ENCODE measurements at places on chromosomes 12 and 14.

- DNase-seq: no peak
Observed at GRCh38 chr12:131008913-131009270, 55.2 kb downstream of the ADGRD1 start.

DNA sequence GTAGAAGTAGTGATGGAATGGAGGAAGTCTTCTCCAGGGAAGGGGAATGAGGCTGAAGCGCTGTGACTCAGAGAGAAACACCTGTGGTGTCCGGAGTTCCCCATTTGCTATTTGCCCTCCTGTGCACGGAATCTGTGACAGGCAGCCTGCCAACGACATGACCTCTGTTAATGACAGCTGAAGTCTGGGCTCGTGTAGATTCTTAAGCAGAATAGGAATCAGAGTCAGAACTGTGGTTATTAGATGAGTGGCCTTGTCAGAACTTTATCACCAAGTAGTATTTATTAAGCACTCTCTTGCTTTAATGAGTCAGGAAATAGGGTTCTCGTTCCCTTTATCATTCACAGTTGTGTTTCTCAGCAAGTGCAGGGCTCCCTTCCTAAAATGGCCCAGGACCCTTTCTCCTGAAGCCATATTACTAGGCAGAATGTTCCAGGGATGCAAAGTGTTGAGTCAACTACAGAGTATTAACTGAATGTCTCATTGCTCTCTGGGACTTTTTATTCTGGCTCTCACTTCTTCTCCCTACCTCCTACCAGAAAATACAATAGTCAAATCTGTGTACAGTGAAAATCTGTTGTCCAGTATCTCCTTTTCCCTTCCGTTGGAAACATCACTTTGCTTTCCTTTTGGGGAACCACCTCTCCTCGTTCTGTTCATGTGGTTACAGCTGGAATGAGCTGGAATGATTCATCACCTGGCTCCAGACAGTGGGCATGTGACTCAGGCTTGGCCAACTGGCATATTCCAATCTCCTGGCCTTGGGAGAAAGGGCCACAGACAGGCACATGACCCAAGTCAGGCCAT is 77.8 kb upstream of the MAX start:
- no peak for DNase-seq

- DNase-seq: peak; percentile 66
Observed at GRCh38 chr14:91405241-91405721, 12.3 kb downstream of the CCDC88C start.

DNA sequence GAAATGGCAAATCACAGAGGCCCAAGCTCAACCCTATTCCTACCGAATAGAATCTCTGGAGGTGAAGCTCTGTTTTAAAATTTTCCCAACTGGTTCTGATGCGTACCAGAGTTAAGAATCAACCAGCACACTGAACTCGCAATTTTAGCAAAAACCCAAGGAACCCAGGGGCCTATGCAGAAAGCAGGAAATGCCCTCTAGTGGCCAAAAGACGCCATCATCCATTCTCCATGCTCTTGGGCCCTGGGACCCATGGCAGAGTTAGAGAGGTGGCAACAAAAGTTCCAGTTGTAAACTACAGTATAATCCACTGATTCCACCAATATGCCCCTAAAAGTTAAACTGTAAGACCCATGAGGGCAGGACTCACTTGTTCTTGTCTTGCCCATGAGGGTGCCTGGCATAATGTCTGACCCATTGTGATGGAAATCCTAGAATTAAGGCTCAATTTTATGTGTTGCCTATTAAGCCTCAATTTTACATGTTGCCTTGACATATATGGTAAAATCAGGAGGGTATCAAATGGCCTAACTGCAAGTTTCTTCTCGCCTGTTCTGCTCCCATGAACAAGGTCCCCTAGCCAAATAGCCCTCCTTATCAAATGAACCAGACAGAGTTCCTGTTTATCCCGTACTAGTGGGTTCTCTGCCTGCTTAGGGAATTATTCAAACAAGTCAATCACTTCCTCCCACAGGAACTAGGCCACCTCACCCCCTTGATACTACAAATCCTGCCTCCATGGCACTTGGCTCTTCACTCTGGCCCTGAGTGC is 137.5 kb upstream of the CPM start:
- peak; percentile 47 for DNase-seq

DNA sequence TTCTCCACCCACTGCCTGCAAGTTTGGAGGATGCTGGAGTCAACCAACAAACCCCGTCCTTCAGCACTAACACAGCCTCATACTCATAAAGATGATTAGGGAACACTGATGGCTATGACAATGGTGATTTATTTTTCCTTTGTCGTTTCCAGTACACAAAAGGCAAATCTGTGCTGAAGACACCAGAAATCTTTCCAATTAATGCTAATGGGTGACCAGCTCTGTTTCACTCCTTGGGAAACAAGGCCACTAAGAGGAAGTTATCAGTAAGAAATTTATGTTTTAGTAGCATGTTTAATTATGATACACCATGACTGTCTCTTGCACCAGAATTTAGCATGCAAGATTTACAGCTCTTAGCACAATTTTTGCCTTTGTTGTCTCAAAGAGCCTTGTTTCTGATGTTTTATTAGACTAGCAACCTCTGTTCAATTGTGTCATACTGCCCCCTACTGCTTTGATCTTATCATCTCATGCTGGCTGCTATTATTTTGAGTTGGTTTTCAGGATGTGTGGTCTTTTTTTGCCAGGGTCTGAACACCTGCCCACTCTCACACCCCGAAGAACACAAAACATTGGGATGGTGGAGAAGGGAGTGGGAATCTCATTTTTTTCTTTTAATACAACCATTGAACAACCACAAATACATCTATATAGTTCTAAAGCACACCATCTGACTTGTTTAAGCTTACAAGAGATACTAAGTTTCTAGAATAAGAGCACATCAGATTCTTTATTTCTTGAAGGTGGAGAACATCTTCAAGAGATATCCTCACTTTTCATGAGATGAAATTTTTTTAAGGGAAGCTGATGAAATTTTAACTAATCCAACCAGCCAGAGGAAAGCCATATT is 160.9 kb downstream of the SPTSSA start:
- no peak for DNase-seq

- DNase-seq: no peak
Observed at GRCh38 chr12:110282300-110282860, 1.3 kb downstream of the ATP2A2 start.

- DNase-seq: no peak
Observed at GRCh38 chr14:41606532-41607303, at the start of gene LRFN5. TSS of gene LRFN5 (plus strand) at chr14:41606876.

GRCh38 chr12:124462750-124463149 is 104.7 kb downstream of the NCOR2 start:
- DNase-seq: no peak

GRCh38 chr12:50220363-50220995 is 53.3 kb upstream of the CERS5 start:
- no peak for DNase-seq

DNA sequence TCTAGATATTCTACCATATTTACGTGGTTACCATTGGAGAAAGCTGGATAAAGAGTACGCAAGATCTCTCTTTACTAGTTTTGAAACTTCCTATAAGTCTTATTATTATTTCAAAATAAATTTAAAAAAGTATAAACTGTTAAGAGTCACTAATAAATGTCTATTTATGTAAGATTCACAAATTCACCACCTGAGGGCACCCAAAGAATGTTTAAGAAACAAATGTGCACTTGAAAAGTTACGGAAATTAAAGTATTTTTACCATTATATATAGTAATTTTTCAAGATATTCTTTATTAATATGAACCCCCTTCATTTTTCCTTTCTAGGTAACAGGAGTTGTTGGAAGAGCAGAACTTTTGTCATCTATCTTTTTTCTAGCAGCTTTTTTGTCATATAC is 11.9 kb downstream of the TMTC3 start:
- DNase-seq: no peak

GRCh38 chr14:20723488-20723887 is 22.2 kb upstream of the EDDM3A start:
- no peak for DNase-seq

- no peak for DNase-seq
Observed at GRCh38 chr14:30357791-30358190, 201.2 kb upstream of the G2E3 start.

GRCh38 chr14:103213331-103213730 is 90.1 kb downstream of the TNFAIP2 start:
- no peak for DNase-seq

DNA sequence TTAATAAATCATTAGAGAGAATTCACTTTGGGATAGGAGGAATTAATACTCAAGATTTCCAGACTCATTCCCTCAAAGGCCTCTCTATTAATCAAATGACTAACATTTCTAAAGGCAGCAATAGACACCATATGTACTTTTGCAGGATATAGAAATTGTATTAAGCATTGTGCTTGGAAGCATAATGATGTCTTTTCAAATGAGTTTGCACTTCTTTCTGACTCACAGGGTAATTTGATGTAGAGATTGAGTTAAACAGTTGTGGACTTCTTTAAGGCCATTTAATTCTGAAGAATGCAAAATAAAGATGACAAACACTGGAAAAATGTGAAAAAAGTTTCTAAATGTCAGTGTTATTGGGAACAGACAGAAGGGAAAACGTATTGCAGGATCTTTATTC is 63.4 kb upstream of the CSRP2 start:
- no peak for DNase-seq

DNA sequence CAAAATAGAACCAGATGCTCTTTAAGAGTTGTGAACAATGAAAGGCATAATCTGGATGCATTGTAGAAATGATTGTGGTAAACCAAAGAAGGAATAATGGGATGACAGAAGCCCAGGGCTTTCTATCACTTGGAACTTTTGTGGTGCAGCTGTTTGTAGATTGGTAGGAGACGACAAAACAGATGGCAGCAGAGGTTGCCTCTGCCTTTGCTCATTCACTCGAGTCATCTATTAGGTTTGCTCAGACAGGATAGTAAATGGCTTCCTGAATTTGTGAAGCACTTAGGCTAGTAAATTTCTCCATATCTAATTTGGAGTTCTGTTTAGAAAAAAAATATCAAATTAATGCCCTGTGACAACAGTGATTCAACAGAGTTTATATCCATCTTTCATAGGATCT is 78.4 kb downstream of the FGD4 start:
- no peak for DNase-seq

GRCh38 chr14:106518054-106518943 is 991.9 kb downstream of the TMEM121 start:
- peak; percentile 88 for DNase-seq

Measured in CD4-positive, alpha-beta T cell (primary cell).